ENCODE measurements at places on chromosomes 11 and 22. TPM values are rescaled to one million over a fixed set of nuclear protein-coding genes. Genes with fewer than 3 reads are reported as not detected.

PSMC3 gene
- total RNA-seq = 92.6 TPM

FXYD2 gene
- not detected for total RNA-seq

- DNase-seq = no peak
Observed at GRCh38 chr11:93498641-93499040, 44.5 kb downstream of the SMCO4 start.

GRCh38 chr11:130211781-130212401 is 52.3 kb downstream of the ST14 start:
- peak; percentile 11 for DNase-seq

DNA sequence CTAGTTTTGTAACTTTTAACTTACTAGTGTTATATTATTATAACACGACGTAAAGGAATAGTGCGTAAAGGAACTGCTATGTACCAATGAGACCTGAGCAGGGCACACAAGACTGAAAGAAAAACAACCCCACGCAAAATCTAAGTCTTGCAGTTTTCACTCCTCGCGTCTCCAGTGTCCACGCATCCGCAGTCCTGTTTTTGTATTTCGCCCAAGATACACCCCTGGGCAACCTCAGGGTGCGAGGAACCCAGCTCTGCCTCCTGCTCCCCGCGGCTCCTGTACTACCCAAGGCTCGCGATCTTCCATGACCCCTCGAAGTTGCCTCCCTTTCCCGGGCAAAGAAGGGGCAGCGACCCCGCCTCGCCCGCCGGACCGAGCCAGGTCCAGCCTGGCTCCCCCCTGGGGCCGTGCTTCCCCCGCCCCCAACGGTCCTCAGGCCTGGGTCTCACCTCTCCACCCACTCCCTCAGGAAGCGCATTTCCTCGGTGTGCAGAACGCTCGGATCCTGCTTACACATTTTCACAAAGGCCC is 393 bp downstream of the ST13 start:
- peak; percentile 45 for DNase-seq

GRCh38 chr11:10410844-10411200 is 44.2 kb upstream of the AMPD3 start:
- DNase-seq = peak; percentile 14

GRCh38 chr11:130891326-130891725 is 25.0 kb downstream of the SNX19 start:
- DNase-seq = no peak

- DNase-seq = no peak
Observed at GRCh38 chr22:27647540-27647939, 154.0 kb downstream of the MN1 start.

DNA sequence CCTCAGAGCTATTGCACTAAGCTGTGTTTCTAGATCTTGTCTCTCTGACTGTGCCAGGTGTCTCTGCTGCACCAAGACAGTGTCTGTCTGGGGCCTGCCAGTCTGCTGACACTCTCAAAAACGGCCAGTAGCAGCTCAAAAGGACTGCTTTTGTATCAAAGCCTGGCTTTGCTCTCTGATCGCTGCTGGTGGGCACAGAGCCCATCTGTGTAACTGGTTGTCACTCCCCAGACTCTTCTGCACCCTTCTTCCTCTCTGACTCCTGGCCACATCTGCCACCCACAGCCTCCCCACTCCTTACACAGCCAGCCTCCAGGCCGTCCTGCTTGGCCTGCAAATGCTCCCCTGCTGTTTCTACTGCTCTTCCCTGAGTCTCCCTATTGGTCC is 26.5 kb downstream of the MED15 start:
- no peak for DNase-seq

GRCh38 chr11:364991-365725 is 4.1 kb upstream of the B4GALNT4 start:
- DNase-seq = no peak

- DNase-seq = no peak
Observed at GRCh38 chr22:26527167-26527566, 14.9 kb upstream of the TFIP11 start.
